ENCODE measurements at places on chromosomes 16 and 17. TPM values are rescaled to one million over a fixed set of nuclear protein-coding genes. Genes with fewer than 3 reads are reported as not detected.

BCL6B gene
- total RNA-seq: not detected

MLKL gene
- total RNA-seq: not detected

ABCC6 gene
- 2.7 TPM for total RNA-seq

EFCAB5 gene
- 0.69 TPM for total RNA-seq

SPEM1 gene
- total RNA-seq: not detected

DNAH9 gene
- 0.86 TPM for total RNA-seq

SMIM36 gene
- total RNA-seq: not detected

SAMD14 gene
- total RNA-seq: 95.0 TPM

GCGR gene
- 6.7 TPM for total RNA-seq

CRHR1 gene
- total RNA-seq: 0.71 TPM

HIRIP3 gene
- total RNA-seq: 12.2 TPM

- peak; percentile 20 for DNase-seq
Measured at GRCh38 chr17:29390851-29391631, 878 bp downstream of the TAOK1 start.

GRCh38 chr16:72291531-72291981, 119.6 kb upstream of the PMFBP1 start:
- DNase-seq: no peak

DNA sequence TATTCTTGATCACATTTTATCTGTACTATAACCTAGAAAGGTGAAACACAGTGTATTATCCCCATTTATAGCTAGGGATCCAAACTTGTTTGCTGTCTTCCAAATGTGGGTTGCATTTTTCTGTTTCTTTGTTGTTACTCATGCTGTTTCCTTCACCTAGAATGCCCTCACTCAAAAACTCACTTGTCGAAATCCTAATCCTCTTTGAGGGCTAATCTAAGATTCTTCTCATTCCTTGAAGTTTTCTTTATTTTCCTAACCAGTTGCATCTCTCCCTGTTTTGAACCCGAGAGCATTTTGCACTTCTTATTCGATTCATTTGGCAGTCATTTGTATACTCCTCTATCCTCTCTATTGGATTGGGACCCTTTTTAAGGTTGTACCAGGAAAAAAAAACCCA, 9.6 kb downstream of the CALCOCO2 start:
- DNase-seq: no peak

DNA sequence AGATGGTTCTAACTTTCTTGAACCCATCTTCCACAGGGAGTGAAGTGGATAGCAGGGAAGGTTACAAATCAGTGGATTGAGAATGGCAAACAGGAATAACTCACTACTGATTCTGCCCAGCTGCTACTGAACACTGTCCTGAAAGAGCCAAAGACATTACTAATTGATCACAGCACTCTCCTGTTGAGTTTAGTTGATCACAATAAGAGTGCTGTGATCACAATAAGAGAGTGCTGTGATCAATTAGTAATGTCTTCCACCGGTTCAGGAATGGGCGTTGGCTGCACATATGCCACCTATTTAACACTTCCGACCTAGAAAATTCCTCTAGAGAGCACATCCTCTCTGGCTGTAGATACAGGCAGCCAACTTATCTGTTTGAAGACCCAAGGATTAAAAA, 11.4 kb downstream of the CFAP97D1 start:
- no peak for DNase-seq

- no peak for DNase-seq
Measured at GRCh38 chr16:27844826-27845225, 218.7 kb downstream of the GSG1L start.

- DNase-seq: no peak
Measured at GRCh38 chr17:8818654-8819330, 19.6 kb upstream of the MFSD6L start.

GRCh38 chr16:28542646-28543045, 3.9 kb upstream of the NUPR1 start:
- no peak for DNase-seq

- DNase-seq: no peak
Measured at GRCh38 chr16:56584276-56584675, 5.1 kb upstream of the MT3 start.

DNA sequence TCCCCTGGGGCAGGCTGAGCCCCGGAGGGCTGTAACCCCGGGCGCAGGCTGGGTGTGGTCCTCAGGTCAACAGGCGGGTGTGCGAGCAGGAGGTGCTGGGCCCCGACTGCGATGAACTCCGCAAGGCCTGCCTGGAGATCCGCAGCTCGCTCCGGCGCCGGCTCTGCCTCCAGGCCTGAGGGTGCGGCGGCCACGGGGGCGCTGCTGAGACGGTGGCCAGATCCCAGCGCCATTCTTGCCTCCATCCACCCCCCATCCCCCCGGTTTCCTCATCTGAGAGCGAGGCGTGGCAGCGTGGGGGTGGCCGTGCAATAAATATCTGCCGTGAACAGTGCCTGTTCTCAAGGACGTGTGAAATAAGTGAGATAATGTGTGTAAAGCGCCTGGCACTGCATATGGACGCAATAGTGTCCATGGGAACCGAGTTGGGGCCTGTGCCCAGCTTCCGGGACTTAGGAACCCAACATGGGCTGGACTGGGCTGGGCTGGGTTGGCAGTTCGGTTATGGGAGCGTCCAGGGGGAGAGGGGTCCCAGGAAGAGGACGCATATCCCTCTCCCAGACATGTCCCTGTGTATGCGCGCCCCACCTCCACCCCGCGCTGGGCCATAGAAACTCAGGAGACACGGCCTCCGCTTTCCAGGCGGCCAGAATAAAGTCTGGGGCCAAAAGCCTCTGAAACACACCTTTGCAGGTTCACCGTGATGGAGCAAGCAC, 15.0 kb downstream of the ZNF213 start:
- DNase-seq: peak; percentile 84

DNA sequence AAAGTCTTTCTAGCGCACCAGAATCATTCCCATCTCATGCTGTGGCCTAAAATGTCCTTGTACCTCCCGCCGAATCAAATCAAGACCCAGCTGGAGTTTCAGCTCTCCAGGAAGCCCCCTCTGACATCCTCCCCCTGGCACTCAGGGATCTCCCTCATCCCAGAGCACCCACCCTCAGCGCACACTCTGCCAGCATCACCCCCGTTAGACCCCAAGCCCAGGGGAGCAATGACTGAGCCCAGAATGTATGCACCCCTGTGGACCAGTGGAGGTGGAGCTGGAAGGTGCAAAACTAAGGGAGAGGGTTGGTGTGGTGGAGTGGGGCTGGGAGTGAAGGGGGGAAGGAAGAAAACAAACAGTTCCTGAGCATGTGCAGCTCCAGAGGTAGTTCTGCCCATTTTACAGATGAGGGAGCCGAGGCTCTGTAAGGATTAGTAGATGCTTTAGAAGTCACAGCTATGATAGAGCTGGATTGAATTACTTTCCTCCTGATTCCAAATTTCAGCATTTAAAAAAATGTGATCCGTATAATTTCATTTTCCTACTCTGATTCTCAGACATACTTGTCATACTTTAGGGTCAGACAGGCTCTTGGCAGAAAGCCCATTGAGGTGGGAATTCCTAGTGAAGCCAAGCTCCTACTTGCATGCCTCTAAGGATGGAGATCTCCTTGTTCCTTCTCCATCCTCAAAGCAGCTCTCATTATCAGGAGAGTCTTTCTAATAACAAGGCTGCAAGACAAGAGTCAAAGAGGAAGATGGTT, 242.7 kb downstream of the KATNIP start:
- DNase-seq: no peak

GRCh38 chr17:39972271-39972670, 8.3 kb upstream of the PSMD3 start:
- DNase-seq: no peak

GRCh38 chr17:2905696-2906501, 109.7 kb downstream of the RAP1GAP2 start:
- DNase-seq: peak; percentile 50

DNA sequence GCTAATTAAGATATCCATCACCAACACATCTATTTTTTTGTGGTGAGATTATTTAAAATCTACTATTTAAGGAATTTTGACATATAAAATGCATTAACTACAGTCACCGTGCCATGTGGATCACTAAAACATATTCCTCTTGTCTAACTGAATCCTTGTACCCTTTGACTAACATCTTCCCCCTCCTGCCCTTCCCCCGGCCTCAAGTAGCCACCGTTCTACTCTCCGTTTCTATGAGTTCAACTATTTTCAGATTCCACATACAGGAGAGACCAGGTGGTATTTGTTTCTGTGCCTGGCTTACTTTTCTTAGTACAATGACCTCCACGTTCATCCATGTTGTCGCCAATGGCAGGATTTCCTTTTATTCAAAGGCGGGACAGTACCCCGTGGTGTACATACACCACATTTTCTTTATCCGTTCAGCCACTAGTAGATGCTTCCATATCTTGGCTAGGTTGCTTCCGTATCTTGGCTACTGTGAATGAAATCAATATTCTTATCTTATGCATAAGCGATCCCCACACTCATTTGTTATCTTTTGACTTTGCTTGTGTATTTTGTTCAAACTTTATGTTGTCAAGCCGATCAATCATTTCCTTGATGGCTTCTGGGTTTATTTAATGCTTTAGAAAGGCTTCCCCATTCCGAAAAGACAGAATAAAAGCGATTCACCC, 134.7 kb downstream of the KCNJ12 start:
- DNase-seq: no peak

GRCh38 chr16:51137097-51137496, 14.0 kb downstream of the SALL1 start:
- DNase-seq: no peak

DNA sequence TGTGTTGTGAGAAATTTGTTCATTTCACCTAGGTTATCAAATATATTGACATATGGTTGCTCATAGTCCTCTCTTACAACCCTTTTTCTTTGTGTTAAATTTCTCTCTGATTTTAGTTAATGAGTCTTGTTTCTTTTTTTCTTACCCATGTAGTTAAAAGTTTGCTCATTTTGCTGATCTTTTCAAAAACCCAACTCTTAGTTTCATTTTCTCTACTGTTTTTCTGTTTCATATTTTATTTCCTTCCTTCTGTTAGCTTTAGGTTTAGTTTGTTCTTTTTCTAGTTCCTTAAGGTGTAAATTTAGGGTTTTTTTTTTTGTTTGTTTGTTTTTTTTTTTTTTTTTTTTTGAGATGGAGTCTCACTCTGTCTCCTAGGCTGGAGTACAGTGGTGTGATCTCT, 42.4 kb downstream of the CEP112 start:
- DNase-seq: no peak

DNA sequence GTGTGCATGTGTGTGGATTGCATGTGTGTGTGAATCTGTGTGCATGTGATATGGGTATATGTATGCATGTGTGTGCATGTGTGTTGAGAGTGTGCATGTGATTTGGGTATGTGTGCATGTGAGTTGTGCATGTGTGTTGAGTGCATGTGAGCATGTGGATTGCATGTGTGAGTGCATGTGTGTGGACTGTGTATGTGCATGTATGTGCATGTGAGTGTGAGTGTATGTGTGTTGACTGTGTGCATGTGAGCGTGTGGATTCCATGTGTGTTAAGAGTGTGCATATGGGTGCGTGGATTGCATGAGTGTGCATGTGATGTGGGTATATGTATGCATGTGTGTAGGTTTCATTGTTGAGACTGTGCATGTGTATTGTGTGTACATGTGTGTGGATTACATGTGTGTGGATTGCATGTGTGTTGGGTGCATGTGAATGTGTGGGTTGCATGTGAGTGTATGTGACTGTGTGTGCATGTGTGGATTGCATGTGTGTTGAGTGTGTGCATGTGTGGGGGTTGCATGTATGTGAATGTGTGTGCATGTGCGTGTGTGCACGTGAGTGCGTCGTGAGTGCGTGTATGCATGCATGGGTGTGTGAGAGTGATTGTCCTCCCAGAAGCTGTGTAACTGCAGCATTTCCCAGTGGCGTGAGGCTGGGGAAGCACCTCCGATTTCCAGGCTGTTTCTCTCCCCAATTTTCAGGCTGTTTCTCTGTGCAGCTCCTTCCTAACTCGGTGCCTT, 19.4 kb downstream of the C1QTNF1 start:
- DNase-seq: no peak

DNA sequence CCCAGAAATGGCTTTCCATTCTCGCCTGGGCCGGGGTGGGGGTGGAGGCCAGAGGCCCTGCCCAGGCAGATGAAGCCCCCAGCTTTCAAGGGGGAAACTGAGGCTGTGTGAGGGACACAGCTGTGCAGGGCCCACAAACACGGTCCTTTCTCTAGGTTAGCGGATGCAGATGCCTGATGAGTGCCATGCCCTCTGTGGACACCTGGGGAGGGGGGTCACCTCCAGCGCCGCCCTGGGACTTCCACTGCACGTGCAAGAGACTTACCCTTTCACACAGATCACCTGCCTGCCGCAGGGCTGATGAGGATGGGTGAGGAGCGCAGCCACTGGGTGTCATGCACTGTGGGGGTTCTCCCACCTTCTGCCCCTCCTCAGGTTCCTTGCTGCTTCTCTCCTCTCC, 2.6 kb upstream of the ANTKMT start:
- DNase-seq: no peak

DNA sequence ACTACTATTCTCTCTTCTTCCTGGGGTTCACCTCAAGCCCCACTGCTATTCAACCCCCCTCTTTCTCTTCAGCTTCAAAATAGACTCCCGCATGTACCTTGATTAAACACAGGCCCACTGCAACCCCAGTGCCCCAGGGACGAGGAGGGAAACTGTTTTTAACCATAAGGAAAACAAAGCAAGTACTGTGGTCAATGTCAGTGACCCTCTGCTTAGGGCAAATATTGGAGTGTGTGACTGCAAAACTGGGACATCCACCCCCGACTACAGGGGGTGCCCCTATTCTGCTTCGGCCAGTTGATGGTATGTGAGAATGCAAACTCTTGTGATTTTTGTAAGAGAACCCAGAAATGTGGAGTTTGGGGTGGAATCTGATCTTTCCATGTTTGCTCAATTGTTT, 9.5 kb upstream of the PNPO start:
- no peak for DNase-seq

DNA sequence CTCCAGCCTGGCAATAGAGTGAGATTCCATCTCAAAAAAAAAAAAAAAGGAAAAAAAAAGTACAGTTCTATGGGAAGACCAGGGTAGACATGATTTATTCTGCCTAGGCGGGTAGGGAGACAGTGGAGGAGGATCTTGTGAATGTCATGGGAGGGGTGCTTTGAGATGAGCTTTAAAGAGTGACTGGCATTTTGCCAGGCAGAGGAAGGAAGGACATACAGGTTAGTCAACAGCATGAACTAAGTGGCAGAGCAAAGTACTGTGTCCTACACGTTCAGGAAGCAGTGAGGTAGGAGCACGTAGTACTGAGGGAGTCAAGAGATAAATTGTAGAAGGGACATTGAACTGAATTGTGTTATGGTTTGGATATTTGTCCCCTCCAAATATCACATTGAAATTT, 451.5 kb downstream of the TOX3 start:
- DNase-seq: no peak

DNA sequence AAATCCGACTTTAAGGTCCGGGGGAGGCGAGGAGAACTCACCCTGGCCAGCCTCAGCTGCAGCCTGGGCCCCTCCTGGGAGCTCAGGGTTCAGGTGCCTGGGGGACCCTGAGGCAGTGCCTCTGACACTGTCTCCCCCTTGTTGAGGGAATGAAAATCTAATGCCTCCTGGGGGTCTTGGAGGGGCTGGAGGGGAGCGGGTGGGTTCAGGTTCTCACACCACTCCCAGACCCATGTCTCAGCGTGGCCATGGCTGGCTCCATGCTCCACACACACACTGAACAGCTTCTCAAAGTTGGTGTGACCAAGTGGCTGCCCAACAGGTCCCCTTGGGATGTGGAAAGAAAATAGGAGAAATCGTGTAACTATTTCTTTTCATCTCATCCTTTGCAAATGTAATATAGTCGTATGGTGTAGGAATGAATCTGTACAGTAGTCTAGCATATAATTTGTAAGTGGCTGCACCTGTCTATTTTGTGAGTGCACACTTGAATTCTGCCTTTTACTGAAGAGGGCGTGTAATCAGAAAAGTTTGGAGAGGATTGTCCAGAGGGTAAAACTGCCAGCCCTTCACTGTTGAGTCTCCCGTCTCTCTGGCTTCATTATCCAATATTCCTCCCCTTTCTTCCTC, 788 bp upstream of the PRCD start:
- no peak for DNase-seq
